ENCODE measurements at places on chromosomes 2 and 18. TPM values are rescaled to one million over a fixed set of nuclear protein-coding genes. Genes with fewer than 3 reads are reported as not detected.

DNA sequence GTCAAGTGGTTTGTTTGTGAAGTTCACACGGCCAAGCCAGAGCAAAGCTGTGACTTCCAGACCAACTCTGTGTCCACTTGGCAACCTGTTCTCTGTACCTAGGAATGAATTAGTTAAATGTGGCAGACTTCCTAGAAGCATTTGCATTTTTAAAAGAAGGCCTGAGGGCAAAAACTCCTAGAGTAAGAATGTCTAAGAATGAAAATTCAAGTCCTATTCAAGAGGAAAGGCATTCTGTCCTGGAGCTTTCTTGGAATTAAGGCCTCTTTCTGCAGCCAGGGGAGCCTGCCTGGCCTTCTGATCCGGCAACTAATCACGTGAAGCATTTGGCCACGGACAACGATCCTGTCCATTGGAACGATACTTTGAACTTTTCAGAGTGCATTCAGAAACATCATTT is 155.0 kb downstream of the SETBP1 start:
- no peak for DNase-seq

DNA sequence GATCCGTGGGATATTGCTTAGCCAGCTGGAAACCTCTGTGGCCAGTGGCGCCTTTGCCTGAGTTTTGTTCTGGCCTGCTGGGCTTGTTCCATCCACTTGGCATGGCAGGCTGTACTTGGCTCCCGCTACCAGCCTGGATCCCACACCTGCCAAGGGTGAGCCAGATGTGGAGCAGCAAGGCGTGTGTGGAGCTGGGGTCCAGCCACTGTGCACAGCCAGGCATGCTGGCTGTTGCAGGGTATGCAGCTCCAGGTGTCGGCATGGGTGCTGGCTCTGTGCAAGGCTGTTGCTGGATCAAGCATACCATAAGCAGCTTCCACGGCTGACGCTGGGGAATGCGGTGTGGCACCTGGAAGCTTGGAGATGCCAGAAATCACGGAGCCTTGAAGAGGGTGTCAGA is 34.5 kb downstream of the PTPN4 start:
- DNase-seq, result no peak

DNA sequence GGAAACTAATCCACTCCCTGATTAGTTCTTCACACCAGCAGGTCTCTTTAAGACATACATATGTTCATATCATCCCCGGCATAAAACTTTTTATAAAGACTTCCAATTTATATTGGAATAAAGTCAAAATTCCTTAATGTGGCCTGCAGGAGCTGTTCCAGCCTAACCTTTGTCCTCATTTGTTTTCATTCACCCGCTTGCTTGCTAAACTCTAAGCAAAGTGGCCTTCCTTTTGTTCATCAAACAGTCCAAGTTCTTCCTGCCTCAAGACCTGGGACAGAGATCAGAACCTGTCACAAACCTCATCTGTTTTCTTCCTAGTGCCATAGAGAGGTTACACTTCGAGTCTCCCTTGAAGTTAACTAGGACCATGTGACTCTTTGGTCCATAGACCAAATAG is 339.4 kb upstream of the ID2 start:
- DNase-seq, result no peak

GRCh38 chr2:17869128-17869527 is 9.3 kb upstream of the KCNS3 start:
- DNase-seq, result peak; percentile 19

- no peak for DNase-seq
Measured at GRCh38 chr18:39208729-39209128, 1643.1 kb upstream of the CELF4 start.

Gene OTOS
- not detected for total RNA-seq
